ENCODE measurements at places on chromosomes 12 and 14. TPM values are rescaled to one million over a fixed set of nuclear protein-coding genes. Genes with fewer than 3 reads are reported as not detected.

DNA sequence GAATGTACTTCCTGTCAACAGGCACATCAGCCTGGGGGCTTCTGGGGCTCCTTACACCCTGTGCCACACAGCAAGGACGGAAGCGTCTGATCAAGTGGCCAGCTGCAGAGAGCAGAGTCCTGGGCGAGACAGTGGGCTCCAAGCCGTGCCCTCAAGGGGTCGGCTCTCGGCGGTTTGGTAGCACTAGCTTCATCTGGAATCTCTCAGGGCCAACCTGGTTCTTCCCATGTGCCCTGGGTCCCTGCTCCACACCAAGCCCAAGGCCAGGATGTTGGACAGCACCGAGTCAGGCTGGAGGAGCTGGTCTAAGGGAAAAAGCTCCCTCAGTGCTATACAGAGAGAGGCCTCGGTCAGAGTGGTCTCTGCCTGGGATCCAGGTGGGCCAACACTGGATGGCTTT is 20.5 kb downstream of the DIO3 start:
- H3K27ac ChIP-seq: no peak overlapping the region
- peaks cover 35% of the 10 kb centered on the region for H3K27me3 ChIP-seq
- peaks cover 2% of the 10 kb centered on the region for H3K4me1 ChIP-seq

Gene KRT7
- 0.70 TPM for total RNA-seq

Gene C3AR1
- total RNA-seq: 3.9 TPM

GRCh38 chr14:24818058-24818822 is 184.2 kb upstream of the GZMB start:
- H3K36me3 ChIP-seq: no peaks in the 10 kb centered on the region
- no peak for DNase-seq
- H3K4me3 ChIP-seq: no peak overlapping the region
- H3K4me1 ChIP-seq: no peaks in the 10 kb centered on the region
- H3K27ac ChIP-seq: no peak overlapping the region

Gene CD163L1
- total RNA-seq: 0.08 TPM

DNA sequence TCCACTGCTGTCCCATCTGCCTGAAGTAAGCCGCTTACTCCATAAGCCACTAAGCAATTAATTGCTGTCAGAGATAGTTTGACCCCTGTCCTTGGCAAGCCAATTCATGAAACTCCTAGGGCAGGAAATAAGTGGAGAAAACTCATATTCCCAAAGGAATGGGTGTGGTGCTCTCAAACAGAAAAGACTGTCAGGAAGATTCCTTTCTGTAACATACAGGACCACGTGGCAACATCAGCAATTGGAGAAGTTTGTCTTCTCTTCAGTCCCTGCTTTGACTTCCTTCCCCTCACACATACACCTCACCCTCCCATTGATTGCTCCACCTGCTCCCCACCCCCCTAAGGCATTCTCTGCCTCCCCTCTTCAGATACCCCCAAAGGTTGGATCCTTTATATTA is 36.2 kb upstream of the MDM1 start:
- peak overlapping the region; percentile 3 for H3K4me3 ChIP-seq
- H3K27ac ChIP-seq: peak overlapping the region; percentile 97
- H3K36me3 ChIP-seq: no peaks in the 10 kb centered on the region
- peaks cover 50% of the 10 kb centered on the region for H3K4me1 ChIP-seq
- no peaks in the 10 kb centered on the region for H3K27me3 ChIP-seq

Gene FMNL3
- total RNA-seq: 19.7 TPM

DNA sequence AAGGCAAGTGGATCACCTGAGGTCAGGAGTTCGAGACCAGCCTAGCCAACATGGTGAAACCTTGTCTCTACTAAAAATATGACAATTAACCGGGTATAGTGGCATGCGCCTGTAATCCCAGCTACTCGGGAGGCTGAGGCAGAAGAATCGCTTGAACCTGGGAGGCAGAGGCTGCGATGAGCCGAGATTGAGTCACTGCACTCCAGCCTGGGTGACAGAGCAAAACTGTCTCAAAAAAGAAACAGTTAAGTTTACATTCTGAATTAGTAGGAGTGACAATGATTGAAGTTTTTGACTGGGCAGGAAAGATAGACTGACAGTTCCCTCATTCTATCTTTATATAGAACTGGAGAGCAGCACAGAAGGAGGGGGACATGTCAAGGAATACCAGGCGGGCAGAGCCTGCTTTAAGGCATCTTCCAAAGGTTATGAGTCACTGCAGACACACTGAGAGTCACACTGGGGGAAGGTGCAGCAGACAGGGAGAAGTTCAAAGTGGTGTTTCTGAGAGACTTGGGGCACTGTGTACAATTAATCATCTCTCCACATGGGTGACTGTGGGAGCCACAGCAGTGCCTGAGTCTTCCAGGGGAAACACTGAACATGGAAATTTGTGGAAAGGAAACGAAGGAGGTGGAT is 42.8 kb upstream of the RNASE3 start:
- no peak overlapping the region for H3K4me3 ChIP-seq
- no peak for DNase-seq
- peaks cover 43% of the 10 kb centered on the region for H3K27me3 ChIP-seq
- H3K4me1 ChIP-seq: peaks cover 2% of the 10 kb centered on the region

DNA sequence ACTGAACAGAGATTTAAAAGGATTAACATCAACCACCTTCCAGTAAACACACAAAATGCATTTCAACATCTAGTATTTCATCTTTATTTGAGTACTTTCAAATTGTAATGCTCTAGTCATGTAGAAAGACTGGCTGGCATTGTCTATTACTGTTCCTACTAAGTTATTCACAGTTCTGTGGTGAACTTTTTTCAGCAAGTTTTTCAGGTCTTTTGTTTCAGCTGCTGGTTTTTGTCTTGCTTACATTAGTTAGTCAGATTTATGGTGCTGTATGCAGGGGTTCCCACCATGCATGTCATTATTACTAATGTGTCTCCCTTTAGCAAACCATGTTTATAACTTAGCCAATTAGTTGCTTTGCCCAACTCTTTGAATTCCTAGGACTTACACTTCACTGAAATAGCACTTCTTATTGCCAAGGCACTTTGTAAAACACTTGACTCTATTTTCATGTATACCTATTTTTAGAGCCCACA is 253.4 kb upstream of the KITLG start:
- no peaks in the 10 kb centered on the region for H3K27me3 ChIP-seq
- H3K36me3 ChIP-seq: no peaks in the 10 kb centered on the region
- H3K27ac ChIP-seq: no peak overlapping the region
- DNase-seq: no peak
- no peak overlapping the region for H3K4me3 ChIP-seq

- no peak overlapping the region for H3K4me3 ChIP-seq
- H3K36me3 ChIP-seq: no peaks in the 10 kb centered on the region
- H3K27ac ChIP-seq: no peak overlapping the region
- no peak for DNase-seq
- H3K4me1 ChIP-seq: no peaks in the 10 kb centered on the region
- no peaks in the 10 kb centered on the region for H3K27me3 ChIP-seq
These were observed 344.1 kb upstream of the LMO3 start for GRCh38 chr12:16949871-16950667.

DNA sequence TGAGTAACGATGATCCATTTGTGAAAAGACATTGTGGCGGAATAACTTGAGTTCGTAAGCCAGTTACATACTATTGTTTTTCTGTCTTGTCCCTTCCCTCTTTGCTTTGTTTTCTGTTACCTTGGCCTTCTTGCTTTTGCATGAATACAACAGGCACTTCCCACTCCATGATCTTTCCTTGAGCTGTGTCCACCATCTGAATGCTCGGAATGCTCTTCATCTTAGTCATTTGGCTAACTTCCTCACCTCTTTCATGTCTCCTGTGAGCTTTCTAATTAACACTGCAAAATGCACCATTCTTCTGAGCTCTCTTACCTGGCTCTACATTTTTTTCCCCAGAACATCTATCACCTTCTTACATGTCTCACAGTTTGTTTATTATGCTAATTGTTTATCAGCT is 10.0 kb downstream of the KNTC1 start:
- no peaks in the 10 kb centered on the region for H3K27me3 ChIP-seq
- H3K36me3 ChIP-seq: peaks cover 2% of the 10 kb centered on the region
- peak overlapping the region; percentile 53 for H3K27ac ChIP-seq

DNA sequence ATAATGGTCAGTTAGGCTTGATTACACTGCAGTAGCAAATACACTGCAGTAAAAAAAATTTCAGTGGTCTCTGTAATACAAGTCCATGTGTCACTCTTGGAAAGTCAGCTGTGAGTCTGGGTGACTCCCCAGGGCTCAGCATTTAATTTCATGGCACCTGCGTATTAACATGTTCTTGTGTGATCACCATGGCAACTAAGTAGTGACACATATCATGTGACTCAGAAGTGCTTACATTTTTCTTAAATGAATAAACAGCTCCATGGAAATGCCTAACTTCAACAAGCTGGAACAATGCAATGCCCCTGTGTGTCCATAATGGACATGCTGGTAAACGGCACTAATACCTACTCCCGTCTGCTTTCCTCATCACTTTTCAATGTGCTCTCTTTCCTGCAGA is 88.5 kb upstream of the ANO4 start:
- no peaks in the 10 kb centered on the region for H3K36me3 ChIP-seq
- H3K27me3 ChIP-seq: peaks cover 24% of the 10 kb centered on the region
- H3K4me3 ChIP-seq: no peak overlapping the region
- no peak overlapping the region for H3K27ac ChIP-seq
- no peaks in the 10 kb centered on the region for H3K4me1 ChIP-seq

Gene CACNA2D4
- total RNA-seq: 25.2 TPM

DNA sequence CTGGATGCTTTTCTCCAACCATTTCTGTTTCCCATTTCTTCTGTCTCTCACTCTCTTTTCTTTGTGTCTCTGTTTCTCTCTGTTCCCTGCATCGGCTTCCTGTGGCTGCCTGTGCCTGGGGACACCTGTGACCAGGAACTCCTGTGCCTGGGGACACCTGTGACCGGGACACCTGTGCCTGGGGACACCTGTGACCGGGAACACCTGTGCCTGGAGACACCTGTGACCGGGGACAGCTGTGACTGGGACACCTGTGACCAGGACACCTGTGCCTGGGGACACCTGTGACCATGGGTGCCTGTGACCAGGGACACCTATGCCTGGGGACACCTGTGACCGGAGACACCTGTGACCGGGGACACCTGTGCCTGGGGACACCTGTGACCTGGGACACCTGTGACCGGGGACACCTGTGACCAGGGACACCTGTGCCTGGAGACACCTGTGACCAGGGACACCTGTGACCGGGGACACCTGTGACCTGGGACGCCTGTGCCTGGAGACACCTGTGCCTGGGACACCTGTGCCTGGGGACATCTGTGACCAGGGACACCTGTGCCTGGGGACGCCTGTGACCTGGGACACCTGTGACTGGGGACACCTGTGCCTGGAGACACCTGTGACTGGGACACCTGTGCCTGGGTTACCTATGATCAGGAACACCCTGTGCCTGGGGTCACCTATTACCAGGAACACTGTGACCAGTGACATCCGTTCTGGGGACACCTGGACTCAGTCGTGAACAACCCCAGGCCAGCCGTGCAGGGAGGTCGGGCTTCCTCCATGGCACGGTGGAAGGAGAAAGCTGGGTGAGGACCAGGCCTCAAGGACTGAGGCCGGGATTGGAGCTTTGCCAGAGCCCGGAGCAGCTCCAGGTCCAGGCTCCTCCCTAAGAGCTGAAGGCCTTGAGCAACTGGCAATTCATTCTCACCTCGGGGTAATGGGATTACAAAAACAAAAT is 23.4 kb upstream of the FBRSL1 start:
- H3K4me3 ChIP-seq: peak overlapping the region; percentile 13
- DNase-seq: no peak
- no peak overlapping the region for H3K27ac ChIP-seq
- H3K27me3 ChIP-seq: no peaks in the 10 kb centered on the region

GRCh38 chr12:11457996-11458645 is 62.8 kb upstream of the PRB2 start:
- no peak for DNase-seq
- peaks cover 3% of the 10 kb centered on the region for H3K4me1 ChIP-seq
- no peaks in the 10 kb centered on the region for H3K36me3 ChIP-seq
- H3K27ac ChIP-seq: no peak overlapping the region
- no peak overlapping the region for H3K4me3 ChIP-seq
- no peaks in the 10 kb centered on the region for H3K27me3 ChIP-seq

DNA sequence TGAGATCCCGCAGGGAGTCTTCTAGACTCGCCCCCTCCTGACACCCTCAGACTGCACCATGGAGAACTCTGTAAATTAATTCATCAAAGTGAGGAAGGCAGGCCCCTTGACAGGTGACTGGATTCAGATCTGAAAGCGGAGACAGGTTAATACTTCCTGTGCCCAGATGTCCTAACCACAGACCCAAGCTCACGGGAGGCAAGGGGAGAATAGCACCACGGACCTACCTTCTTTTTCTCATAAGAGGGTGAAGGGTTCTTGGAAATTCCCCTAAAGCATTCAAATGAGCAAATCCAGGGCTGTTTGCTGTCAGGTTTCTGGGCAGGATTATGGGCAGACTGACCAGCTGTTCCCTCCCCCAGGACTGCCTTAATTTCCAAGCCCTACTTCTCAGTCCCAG is 170.0 kb downstream of the ZFP36L1 start:
- no peak for DNase-seq
- no peak overlapping the region for H3K4me3 ChIP-seq
- H3K27me3 ChIP-seq: no peaks in the 10 kb centered on the region
- H3K4me1 ChIP-seq: peaks cover 9% of the 10 kb centered on the region

- no peak overlapping the region for H3K4me3 ChIP-seq
- no peak overlapping the region for H3K27ac ChIP-seq
These were observed 13.2 kb upstream of the GALNT9 start for GRCh38 chr12:132342251-132343227.

Gene SPATA7
- 5.7 TPM for total RNA-seq

Gene IL31
- not detected for total RNA-seq

DNA sequence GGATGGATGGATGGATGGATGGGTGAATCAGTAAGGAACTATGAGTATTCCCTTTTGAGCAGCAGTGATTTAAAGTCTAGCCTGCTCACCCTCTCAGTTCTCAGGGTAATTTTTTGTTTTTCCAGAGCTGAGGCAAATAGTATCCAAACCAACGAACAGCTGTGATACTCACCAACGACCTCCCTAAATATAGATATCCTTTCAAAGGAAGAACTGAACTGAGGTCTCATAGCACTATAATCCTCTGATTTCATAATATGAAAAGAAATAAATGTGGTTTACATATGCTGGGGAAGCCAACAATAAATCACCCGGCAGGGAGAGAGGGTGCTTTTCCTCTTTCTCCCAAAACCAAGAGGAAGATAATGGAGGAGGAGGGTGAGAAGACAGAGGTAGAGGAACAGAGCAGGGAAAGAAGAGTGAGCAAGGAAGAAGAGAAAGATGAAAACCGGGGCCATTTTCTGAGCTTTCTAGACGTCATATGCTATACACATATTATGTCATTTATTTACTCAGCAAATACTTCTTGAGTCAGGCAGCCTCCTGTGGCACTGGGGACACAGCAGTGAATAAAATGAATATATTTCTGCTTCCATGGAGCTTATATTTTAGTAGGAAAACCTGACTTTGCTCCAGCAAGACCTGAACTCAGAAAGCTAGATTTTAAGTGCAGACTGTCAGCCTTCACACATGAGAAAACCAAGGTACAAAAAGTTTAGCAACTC is 710.7 kb upstream of the TBX3 start:
- H3K36me3 ChIP-seq: no peaks in the 10 kb centered on the region
- no peak overlapping the region for H3K4me3 ChIP-seq
- H3K4me1 ChIP-seq: no peaks in the 10 kb centered on the region
- H3K27me3 ChIP-seq: no peaks in the 10 kb centered on the region
- no peak overlapping the region for H3K27ac ChIP-seq

GRCh38 chr12:93380480-93381121 is 2.9 kb downstream of the NUDT4 start:
- H3K27me3 ChIP-seq: no peaks in the 10 kb centered on the region
- no peak for DNase-seq
- peak overlapping the region; percentile 96 for H3K27ac ChIP-seq
- peaks cover 49% of the 10 kb centered on the region for H3K4me1 ChIP-seq

Gene EMC9
- 8.3 TPM for total RNA-seq
